ENCODE measurements at places on chromosomes 4 and X.

DNA sequence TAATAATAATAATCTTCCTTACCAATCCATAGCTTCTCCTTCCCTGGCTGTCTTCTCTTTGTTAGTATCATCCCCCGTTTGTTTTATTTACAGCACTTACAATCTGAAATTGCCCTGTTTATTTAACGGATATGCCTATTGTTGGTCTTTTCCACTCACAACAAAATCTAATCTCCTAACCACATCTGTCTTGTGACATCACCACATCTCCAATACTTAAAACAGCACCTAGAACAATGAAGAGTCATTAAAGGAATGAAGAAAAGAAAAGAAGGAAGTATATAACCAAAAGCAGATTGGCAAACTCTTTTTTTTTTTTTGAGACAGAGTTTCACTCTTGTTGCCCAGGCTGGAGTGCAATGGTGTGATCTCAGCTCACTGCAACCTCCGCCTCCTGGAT is 38.7 kb upstream of the JADE1 start:
- no peak for DNase-seq

- no peak for DNase-seq
Measured at GRCh38 chr4:1241466-1241935, 7.4 kb downstream of the CTBP1 start.

DNA sequence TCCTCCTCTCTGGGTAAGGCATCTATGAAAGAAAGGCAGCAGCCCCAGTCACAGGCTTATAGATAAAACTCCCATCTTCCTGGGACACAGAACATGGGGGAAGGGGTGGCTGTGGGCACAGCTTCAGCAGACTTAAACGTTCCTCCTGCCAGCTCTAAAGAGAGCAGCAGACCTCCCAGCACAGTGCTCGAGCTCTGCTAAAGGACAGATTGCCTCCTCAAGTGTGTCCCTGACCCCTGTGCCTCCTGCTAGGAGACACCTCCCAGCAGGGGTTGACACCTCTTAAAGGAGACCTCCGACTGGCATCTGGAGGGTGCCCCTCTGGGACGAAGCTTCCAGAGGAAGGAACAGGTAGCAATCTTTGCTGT is 89.9 kb downstream of the EFHC2 start:
- no peak for DNase-seq

DNA sequence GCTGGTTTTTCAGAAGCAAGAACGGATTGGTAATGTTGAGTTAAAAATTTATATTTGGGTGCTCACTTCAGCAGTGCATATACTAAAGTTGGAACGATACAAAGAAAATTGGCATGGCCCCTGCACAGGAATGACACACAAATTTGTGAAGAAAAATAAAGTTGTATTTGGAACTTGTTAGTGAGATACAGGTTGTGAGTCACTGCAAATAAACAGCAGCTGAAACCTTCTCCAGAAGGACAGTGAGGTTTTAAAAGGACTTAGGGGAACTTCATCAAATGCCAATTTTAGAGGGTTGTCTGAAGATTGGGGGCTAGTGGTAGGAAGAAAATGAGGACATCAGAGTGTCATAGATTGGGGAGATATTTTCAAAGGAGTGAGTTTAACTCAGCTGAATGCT is 79.7 kb upstream of the ELOVL6 start:
- no peak for DNase-seq

DNA sequence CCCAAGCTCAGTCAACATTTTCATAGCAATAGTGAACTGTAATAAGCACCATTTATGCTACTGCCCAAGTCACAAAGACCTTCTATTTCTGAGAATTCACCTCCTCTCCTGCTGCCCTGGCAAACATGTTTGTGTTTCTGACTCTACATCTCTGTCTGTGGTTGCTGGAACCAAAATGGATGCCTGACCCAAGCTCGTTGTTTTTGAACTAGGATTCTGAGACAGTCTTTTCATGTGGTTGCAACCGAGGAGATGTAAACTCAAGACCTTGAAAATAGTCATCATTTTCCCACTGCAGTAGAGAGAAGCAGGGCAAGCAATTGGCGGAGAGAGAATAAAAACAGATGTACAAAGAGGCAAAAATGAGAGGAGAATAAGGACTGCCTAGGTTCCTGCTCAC is 160.2 kb downstream of the RAB28 start:
- DNase-seq, result no peak

DNA sequence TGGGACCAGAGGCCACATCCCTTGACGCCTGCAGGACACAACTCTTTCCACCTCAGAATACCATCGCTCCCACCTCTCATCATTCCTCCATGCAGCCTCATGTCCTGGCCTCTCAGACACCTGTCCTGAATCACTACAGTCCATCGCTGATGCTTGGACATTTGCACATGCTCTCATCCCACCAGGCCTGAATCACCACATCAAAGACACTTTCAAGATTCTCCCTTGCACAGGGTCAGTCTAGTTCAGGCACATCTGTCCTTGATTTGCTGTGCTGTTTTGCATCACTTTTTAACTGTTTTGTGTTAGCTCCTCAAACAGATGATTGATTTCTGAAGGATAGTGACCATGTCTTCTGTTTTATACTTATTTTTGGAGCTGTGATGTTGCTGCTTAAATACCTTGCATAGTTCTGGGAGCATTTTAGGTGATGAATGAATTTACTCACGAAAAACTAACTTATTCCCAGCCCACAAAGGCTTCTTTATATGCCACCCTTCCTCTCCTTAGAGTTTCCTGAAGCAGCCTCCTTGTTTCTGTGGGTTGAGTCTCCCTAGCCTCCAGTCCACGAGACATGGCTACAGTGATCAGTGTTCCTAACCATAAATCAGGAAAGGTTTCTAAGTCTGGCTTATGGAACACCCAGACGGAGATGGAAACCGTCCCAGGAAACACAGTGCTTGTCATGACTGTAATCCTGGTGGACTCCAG is 2.6 kb downstream of the FAM114A1 start:
- DNase-seq, result no peak

- no peak for DNase-seq
Measured at GRCh38 chr4:68831642-68832041, 15.8 kb downstream of the UGT2B10 start.

- DNase-seq, result no peak
Measured at GRCh38 chrX:119693040-119693995, at the start of gene SEPTIN6. Gene SEPTIN6, minus strand, starts transcription at chrX:119693168. Its CDS starts 63 bp downstream, at chrX:119693105.

- no peak for DNase-seq
Measured at GRCh38 chr4:105895583-105896460, 551 bp downstream of the NPNT start.

DNA sequence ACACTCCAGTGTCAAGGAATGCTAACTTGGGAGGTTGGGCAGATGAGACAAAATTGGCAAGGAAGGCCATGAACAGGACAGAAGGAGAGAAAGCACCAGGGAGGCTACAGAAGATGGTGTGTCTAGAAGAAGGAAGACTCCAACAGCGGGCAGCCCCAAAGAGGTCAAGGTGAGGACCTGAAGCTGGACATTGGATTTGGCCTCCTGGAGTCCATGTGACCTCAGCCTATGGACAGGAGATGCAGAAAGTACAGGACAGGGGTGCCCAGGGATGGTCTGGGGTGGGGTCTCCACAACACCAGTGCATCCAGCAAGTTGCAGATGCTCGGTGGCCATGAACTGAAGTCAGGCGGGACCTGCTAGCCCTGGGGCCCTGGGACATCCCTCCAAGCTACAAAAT is 86.2 kb downstream of the JAKMIP1 start:
- no peak for DNase-seq

DNA sequence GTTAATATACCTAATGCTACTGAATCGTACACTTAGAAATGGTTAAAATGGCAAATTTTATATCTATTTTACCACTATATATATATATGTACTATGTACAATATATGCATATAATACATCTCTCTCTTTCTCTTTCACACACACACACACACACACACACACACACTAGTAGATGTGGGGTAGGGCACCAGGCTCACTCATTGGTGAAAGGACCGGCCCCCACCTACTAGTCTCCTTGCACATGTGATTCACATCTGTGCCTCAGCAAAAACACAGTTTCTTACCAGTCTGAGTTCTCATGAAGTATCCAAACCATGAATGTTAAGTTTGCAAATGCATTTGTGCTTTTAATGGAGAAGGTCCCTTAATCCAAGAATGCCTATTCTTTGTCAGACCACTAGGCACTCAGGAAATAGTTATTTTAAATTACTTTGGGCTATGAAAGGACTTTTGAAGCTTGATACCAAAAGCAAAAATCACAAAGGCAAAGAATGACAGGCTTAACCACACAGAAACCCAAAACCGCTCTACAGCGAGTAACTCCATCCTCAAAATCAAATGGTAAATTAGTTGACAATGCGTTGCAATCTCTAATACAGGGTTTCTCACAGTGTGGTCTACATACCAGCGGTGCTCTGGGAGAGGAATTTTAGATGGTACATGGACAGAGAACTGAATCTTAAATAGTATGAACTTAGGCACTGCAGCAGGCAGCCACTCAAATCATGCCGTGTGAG is 5.8 kb downstream of the TSC22D3 start:
- no peak for DNase-seq

DNA sequence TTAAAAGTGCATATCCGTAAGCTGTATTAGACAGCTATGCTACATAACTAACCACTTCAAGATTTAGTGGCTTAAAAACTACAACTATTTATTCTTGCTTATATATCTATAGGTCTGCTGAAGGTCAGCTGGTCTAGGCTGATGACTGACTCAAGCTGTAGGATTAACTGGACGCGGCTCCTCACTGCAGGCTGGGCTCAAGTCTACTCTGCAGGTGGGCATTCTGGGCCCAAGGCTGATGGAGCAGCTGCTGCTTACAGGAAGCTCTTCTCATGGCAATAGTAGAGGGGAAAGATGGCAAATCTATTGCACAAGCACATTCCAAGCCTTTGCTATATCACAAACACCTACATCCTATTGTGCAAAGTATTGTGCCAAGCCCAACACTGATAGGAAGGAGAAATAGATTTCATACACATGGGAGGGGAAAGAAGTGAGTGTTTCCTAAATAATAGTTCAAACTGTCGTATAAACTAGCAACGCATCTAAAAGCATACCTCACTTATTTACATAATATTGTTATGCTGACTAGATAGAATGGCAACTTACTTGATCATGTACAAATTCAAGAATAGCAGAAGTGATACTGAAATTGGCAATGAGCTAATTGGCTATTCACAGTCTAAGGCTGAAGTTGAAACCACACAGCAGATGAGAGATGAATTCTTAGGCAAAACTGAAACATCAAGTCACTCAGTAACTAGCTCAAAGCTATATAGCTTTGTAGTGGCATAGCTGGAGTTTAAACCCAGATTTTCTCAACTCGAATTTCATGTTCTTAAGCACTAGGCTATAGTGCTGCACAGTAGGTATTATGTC is 263.8 kb downstream of the NKX6-1 start:
- no peak for DNase-seq

GRCh38 chr4:147487616-147488015 is 6.7 kb downstream of the EDNRA start:
- DNase-seq, result no peak

DNA sequence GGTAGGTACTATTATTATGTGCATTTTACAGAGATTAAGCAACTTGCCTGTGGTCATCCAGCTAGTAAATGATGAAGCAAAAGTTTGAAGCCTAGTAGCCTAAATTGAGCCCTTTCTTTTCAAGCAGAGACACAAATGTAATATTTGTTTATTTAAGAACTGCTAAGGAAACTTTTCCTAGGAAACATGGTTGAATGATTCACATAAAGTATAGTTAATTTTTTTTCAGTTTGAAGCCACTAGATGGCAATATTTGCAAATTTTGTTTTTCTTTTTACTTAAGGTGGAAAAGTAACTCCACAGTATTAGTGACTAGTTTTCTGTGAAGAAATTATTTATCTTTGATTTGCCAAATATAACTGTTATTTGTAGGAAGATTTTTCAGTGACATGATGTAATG is 52.8 kb upstream of the ANKRD17 start:
- no peak for DNase-seq

DNA sequence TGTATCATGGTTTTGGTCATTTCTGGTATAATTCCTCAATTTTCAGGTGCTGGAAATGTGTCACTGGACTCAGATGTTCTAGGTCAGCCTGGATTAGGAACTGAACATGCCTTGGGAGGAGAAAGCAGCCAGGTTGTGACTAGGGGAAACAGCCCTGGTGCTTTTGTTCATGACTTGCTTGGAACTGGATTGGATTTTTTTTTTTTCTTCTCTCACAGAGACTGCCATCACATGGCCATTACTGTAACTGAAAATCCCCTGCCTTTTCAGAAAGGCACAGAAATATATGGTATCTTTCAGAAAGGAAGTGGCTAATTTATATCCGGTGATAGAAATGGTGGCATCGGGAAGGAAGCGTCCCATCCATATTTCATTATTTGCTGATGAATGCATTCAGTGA is 34.6 kb downstream of the SEPTIN11 start:
- no peak for DNase-seq

- DNase-seq, result no peak
Measured at GRCh38 chrX:142089193-142089592, 115.9 kb downstream of the MAGEC2 start.

- DNase-seq, result no peak
Measured at GRCh38 chr4:16231570-16232245, 5.4 kb upstream of the TAPT1 start.

GRCh38 chrX:48833542-48834138 is 1.8 kb downstream of the PCSK1N start:
- DNase-seq, result no peak

DNA sequence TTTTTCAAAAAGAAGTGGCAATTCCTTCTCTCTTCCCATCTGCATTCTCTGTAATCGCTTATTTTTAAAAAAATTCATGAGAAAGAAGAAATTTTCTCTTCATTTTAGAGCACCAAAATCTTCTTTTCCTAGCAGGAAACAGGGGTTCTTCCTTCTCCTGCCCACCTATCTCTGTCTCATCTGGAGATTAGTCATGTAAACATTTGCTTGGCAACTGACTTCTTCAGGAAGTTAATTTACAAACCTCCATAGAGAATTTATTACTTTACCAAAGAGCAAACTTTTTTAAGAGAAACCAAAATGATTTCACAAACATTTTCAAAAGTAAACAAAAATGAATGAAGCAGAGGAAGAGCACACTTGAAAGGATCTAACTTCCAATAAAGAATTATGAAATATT is 13.5 kb downstream of the TTC29 start:
- no peak for DNase-seq

- DNase-seq, result no peak
Measured at GRCh38 chrX:138001226-138001625, 435.3 kb downstream of the ZIC3 start.

DNA sequence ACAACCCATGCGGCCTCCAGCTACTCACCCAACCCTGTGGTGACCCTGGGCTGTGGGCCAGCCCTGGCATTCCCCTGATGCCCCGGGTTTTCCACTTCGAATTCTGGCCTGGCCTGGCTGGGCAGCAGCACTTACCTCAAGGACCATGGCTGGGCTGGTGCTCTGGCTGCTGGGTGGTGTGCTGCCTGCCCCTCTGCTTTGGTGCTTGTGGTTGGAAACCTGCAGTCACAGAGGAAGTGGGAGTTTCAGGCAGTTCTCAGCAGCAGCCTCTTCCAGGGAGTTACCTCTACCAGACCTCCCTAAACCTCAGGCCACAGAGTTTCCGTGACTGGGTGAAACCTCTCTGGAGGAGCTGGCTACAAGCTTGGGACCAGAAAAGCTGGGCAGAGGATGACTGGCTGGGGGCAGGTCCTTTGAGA is at the start of gene CXCR3:
CXCR3 (minus strand) TSS at position 209 of the 419 bp plus-strand sequence; CDS start at position 147, 62 bp downstream.
- DNase-seq, result no peak
